ENCODE measurements at places on chromosomes 6 and 20.
A peak's percentile ranks its signal among the peaks of the same experiment; 100 is the strongest.

DNA sequence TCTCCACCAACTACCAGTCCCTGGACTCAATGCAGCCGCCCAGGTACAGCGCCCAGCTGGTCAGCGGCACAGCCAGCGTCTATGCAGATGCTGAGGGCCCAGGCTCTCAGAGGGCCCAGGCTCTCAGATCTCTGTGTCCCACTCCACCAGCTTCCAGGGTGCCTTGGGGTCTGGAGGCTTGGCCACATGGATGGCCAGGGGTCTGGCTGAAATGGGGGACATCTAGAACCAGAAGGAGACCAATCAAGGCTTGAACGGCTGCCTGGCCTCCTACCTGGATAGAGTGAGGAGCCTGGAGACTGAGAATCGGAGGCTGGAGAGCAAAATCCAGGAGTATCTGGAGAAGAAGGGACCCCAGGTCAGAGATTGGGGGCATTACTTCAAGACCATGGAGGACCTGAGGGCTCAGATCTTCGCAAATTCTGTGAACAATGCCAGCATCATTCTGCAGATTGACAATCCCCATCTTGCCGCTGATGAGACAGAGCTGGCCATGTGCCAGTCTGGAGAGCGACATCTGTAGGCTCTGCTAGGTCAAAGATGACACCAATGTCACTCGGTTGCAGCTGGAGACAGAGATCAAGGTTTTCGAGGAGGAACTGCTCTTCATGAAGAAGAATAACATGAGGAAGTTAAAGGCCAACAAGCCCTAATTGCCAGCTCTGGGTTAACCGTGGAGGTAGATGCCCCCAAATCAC lies 44.1 kb upstream of the GRM4 start:
- no peak for DNase-seq

DNA sequence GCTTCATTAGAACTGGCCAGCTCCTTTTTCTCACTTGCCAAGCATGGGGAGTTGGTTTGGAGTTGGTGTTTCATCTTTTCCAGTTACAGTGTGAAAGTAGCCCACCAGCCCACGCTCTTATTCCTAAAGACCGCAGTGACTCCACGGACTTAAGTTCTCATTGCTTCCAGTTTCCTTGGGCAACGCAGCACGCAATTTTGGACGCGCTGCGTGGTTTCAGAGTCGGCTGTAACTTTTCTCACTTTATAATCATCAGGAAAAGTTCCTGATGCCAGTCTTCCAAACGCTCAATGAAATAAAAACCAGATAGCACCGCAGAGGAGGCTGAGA lies 381 bp upstream of the PEX7 start:
- DNase-seq, result no peak

DNA sequence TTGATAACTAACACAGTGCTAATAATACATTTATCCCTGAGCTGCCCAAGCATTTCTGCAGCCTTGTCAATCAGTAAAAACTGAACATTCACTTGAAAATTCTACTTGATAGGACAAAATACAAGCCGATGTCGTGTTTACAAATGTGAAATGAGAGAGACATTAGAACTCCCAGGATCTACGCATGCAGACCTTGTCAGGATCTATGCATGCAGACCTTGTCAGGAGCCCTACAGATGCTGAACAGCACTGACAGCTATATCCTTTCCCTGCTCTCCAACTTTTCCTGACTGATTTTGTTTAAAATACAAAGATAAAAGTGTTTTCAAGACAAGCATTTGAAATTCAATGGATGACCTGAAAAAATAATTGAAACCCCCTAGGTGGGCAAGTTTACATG lies 28.9 kb downstream of the INSM1 start:
- DNase-seq, result no peak

GRCh38 chr6:13272131-13273046 lies 55.9 kb downstream of the TBC1D7 start:
- no peak for DNase-seq

DNA sequence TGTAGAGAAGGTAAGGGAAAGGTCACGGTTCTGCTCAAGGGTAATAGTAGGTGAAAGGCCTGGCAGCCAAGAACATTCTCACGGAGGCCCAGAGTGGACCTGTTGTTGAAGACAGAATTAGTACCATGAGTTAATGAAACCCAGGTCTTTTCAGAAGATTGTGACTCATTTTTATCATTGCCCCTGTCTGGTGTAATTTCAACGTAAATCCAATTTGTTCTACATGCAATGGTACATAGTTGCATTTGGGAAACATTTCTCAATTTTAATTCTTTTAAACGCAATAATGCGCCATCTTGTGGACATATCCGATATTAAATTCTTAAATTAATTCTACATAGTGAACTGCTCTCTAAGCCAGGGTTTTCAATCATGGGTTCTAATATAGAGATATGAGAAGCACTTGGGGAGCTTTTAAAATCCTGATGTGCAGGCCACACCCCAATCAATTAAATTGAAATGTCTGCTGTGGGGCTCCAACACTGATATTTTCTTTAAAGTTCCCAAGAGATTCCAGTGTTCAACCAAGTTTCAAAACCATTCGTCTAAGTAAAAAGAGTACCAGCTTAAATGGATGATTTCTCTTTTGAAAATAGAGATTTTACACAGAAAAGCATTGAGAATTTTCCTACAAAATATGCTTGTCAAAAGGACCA lies 257.4 kb downstream of the PLCB1 start:
- DNase-seq, result no peak

DNA sequence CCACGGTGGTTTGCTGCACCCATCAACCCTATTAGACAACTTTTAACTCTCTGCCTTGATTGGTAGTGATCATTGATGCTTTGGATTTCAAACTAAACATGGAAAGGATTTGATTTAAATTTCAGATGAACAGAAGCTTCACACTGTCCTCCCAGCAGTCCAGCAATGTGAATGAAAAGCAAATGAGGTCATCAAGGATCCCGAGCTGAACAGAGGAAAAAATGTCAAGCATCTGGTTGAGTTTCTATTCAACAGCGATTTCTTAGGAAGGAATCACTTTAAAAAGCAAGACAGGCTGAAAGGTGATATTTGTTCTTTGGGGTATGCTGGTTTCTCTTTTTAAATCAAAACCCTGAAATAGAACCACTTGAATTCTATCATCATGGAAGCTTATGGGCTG lies 10.6 kb upstream of the SAMD3 start:
- DNase-seq, result no peak

DNA sequence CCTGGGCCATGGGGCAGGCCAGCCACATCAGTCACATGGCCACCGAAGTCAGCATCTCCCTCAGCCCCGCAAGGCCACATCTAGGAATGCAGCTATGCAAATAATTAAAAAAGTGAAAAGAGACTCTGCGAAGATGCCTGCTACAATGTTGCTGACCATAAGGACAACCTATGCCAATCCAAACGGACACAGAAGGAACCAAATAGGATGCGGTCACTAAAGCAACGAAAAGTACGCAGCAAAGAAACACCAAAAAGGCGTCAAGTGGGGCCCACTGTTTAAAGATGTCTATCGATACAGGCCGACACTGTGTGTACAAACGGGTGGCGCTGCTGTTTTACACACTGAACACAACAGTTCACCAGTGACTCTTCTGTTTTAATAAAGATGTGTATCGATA lies 56.4 kb downstream of the TAF4 start:
- DNase-seq, result no peak

- no peak for DNase-seq
Observed at GRCh38 chr6:7201732-7202541, 94.2 kb downstream of the RREB1 start.

GRCh38 chr6:139439349-139439748 lies 64.9 kb upstream of the CITED2 start:
- DNase-seq, result no peak

GRCh38 chr6:132598473-132598872 lies 8.9 kb upstream of the TAAR5 start:
- DNase-seq, result no peak

- DNase-seq, result no peak
Observed at GRCh38 chr20:36641506-36641843, 4.5 kb downstream of the SLA2 start.

DNA sequence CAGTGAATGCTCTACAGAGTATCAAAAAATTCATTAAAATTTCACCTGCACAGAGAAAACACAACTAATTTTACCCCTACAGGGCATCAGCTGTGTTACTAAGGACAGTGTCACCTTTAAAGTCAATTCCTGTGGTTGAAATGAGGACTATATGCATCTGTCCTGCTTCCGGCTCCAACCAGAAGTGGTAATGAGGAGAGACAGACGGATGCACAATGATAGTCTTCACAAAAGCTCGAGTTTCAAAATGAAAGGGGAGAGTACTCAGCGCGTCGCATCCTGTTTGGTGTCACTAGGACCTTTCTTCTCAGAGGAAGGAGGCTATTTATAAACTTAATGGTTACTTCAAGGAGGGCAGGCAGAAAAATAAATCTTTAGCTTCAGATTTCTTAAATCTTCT lies 86.5 kb downstream of the LYRM4 start:
- no peak for DNase-seq

- no peak for DNase-seq
Observed at GRCh38 chr20:19775353-19776253, 17.5 kb downstream of the RIN2 start.

DNA sequence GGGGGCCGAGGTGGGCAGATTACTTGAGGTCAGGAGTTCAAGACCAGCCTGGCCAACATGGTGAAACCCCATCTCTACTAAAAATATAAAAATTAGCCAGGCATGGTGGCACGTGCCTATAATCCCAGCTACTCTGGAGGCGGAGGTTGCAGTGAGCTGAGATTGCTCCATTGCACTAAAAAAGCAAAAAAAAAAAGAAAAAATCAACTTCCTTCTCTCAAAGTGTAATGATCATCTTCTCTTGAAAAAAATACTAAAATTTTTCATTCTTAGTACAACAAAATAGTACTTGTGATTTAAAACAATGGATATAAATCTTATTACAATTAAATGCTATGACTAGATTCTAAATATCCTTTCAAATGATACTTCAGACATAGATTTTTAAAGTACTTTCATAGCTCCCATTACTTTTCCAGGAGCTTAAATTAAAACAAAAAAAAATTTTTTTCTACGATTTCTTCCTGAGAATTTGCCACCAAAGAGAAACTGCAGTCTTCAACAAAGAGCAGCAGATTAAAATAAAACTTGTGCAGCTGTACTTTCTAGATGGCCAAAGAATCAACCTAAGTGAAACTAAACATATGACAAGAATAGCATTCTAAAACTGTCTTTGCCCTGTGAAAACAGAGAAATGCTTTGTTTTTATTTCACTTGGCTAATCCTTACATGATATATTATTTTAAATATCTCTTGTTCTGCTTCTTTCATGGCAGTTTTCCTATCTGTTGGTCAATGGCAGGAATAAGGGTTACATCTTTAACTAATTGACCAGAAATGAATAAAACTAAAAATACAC lies 75.2 kb downstream of the MAP3K5 start:
- no peak for DNase-seq

- DNase-seq, result no peak
Observed at GRCh38 chr20:23926526-23926880, 47.0 kb upstream of the CST5 start.

DNA sequence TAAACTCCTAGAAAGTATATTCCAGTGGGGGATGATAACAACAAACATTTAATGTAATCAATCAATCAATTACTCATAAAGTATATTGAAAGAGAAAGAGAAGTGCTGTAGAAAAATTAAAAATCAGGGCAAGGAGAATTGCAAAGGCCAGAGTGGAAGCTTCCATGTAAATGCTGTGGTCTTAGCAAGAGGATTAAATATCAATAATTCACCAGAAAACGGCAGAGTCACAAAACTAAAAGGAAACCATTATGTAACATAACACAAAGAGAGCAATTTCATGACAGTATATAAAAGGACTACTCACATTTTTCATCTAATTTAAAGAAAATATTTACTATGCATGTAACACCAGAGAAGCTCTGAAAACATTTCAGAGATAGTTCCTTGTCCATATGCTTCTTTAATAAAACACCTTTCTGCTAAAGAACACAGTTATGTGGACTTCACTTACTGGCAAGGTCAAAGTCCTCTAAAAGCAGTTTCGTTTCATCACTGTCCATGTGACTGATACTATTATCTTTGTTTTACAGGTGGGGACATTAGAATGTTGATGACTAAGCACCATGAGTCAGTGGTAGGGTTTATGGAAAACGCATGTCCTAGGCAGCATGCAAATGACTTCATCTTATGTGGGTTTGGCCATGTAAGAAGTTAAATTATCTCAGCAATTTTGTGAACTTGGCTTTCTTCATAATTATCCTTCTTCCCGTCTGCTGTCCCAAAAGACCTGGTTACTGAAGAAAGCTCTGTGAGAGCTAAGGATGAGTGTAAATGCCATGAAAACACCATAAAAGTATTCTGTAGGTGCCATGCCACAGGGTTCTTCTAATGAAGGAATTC lies 185.8 kb upstream of the TENT5A start:
- DNase-seq, result no peak

- no peak for DNase-seq
Observed at GRCh38 chr6:68046756-68047155, 588.3 kb upstream of the ADGRB3 start.

GRCh38 chr6:169921853-169922824 lies 170.7 kb downstream of the ERMARD start:
- no peak for DNase-seq

GRCh38 chr20:35093267-35093884 lies 769 bp upstream of the TRPC4AP start:
- DNase-seq, result no peak

- no peak for DNase-seq
Observed at GRCh38 chr20:51400051-51400926, 142.2 kb downstream of the NFATC2 start.

- DNase-seq, result no peak
Observed at GRCh38 chr6:47663462-47664216, 34.7 kb upstream of the ADGRF4 start.

- DNase-seq, result no peak
Observed at GRCh38 chr20:17059465-17059864, 167.4 kb upstream of the PCSK2 start.

DNA sequence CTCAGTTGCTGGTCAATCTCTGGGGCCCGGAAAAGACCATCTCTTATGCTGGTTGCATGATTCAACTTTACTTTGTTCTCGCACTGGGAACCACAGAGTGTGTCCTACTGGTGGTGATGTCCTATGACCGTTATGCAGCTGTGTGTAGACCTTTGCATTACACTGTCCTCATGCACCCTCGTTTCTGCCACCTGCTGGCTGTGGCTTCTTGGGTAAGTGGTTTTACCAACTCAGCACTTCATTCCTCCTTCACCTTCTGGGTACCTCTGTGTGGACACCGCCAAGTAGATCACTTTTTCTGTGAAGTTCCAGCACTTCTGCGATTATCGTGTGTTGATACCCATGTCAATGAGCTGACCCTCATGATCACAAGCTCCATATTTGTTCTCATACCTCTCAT lies 4.3 kb downstream of the OR2J3 start:
- DNase-seq, result no peak

DNA sequence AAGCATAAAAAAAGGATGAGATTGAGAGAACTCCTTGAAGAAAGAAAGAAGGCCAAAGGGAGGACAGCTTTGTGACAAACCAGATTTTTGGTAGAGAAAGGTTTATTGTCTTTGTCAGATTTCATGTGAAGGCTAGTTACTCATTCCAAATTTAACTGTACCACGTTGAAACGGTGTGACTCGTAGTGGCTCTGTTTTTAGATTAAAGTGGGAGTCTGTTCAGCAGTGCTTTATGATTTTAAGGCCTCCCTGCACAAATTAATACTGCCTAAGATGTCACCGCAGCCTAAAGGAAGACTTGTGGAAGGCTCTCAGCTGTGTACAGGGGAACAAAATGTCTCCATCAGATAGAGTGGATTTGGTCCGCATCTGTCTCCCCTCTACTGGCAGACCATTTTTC lies 35.9 kb downstream of the CDC40 start:
- no peak for DNase-seq

- DNase-seq, result no peak
Observed at GRCh38 chr6:16944596-16944995, 157.3 kb upstream of the STMND1 start.

GRCh38 chr6:150403458-150404246 lies 34.8 kb downstream of the IYD start:
- peak; percentile 52 for DNase-seq

GRCh38 chr20:25372584-25373336 lies 17.9 kb downstream of the ABHD12 start:
- no peak for DNase-seq

Data from NCI-H524 treated with DMSO at 0.1 percent for 48 hours (cell line).